Endodermal cell (in vitro differentiated cells): ENCODE measurements at places on chromosomes 2 and 18.

DNA sequence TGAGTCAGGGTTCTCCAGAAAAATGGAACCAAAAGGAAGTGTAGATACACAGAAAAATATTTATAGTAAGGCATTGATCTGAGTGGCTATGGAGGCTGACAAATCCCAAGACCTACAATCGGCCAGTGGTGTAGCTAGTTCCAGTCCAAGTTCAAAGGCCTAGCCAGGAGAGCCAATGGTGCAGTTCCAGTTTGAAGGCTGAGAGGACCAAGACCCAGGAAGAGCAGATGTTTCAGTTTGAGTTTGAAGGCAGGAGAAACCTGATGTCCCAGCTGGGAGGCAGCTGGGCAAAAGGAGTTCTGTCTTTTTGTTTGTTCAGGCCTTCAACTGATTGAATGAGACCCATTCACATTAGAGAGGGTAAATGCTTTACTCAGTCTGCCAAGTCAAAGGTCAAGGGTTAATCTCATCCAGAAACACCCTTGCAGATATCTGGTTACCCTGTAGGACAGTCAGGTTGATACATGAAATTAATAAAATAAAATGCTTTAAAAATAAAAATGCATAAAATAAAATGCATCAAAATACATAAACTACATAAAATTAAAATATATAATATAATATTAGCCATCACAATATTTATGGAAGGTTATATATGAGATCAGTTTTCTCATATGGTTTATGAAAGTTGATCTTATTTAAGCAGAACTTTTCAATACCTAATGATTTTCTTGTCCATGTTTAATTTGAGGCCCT, 38.7 kb downstream of the KCNE4 start:
- DNase-seq = no peak

GRCh38 chr2:133940134-133940533, 313.7 kb upstream of the MGAT5 start:
- peak; percentile 77 for DNase-seq

- no peak for DNase-seq
Observed at GRCh38 chr2:239380831-239381708, 19.8 kb downstream of the HDAC4 start.

- DNase-seq = no peak
Observed at GRCh38 chr2:59583173-59583765, 970.2 kb downstream of the BCL11A start.

- DNase-seq = peak; percentile 41
Observed at GRCh38 chr2:240960309-240960970, 38.0 kb upstream of the SNED1 start.

- DNase-seq = no peak
Observed at GRCh38 chr2:6065703-6066102, 373.5 kb downstream of the SOX11 start.

- no peak for DNase-seq
Observed at GRCh38 chr2:171837736-171838135, 56.3 kb downstream of the SLC25A12 start.

DNA sequence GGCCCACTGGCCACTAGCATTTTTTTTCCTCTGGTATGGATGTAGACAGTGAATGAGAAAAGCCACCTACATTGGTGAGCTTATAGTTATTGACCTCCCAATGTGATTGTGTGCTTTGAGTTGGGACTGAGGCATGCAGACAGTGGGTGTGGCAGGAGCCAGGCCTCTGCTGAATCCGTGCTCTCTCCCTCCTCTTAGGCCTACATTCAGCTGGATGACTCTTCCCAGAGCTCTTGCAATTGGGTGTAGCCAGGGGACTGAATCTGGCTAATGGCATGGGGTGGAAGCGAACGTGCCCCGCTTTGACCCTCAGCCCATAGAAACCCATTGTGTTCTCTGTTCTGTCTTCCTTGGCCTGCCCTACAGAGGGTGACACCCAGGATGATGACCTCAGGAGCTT, 698.3 kb upstream of the HS6ST1 start:
- DNase-seq = no peak

DNA sequence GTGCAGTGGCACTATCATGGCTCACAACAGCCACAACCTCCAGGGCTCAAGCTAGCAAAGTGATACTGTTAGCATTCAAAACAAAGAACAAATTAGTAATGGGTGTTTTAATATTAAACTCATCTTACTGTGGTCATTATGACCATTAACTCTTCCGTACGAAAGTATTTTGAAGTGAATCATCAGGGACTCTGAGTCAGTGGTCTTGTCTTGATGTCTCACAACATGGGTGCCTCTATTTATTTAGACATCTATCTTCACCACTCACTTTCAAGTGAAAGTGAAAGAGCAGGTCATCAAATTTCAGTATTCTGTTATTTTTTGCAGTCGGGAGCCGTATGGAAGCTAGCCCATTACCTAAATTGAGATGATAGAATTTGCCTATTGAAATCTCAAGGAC, 1118.2 kb downstream of the DPP10 start:
- DNase-seq = no peak

- DNase-seq = no peak
Observed at GRCh38 chr2:229996320-229996719, 72.4 kb downstream of the SLC16A14 start.

DNA sequence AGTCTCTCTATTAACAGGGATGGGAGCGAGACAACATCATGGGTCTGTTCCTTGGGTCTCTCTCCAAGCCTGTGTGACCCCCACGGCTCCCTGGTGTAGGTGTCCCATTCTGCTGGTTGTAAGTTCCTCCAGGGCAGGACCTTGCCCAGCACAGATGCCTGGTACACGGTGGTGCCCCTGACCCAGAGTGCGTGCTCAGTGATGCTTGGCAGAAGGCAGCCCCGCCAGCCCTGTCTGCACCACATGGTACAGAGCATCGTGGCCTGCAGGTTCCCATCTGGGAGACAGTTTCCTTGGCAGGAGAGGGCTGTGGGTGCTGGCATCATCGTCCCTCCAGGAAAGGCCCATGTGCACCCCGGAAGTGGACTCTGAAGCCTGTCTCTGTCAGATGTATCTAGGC, 249.0 kb downstream of the KLHL29 start:
- no peak for DNase-seq

GRCh38 chr2:221477714-221478484, 94.2 kb downstream of the EPHA4 start:
- no peak for DNase-seq

GRCh38 chr2:17298453-17298852, 219.8 kb downstream of the RAD51AP2 start:
- no peak for DNase-seq

GRCh38 chr18:68724021-68724420, 9.1 kb upstream of the TMX3 start:
- DNase-seq = no peak
